ENCODE measurements at places on chromosomes 7 and 10.

DNA sequence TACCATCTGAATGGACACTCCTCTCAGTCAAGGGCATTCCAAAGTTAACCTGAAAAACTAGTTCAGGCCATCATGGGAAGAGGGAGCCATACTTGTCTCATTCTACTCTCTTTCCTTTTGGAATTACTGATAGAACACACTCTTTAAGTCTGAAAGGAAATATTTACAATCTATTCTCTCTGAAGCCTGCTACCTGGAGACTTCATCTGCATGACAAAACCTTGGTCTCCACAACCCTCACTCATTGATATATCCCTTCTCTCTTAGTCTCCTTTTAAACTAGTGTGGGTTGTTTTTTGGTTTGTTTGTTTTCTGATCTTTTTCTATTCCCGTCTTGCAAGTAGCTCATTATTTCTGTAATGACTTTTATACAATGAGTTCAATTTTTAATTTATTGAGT is 169.5 kb downstream of the C1GALT1 start:
- no peak for DNase-seq

GRCh38 chr10:78164702-78165101 is 131.0 kb downstream of the RPS24 start:
- DNase-seq, result no peak

- peak; percentile 52 for DNase-seq
Observed at GRCh38 chr10:119871881-119872609, 598 bp downstream of the MCMBP start.

GRCh38 chr10:6267941-6268340 is 65.2 kb downstream of the PFKFB3 start:
- DNase-seq, result no peak

- no peak for DNase-seq
Observed at GRCh38 chr10:77006836-77007511, 630.6 kb downstream of the KCNMA1 start.

DNA sequence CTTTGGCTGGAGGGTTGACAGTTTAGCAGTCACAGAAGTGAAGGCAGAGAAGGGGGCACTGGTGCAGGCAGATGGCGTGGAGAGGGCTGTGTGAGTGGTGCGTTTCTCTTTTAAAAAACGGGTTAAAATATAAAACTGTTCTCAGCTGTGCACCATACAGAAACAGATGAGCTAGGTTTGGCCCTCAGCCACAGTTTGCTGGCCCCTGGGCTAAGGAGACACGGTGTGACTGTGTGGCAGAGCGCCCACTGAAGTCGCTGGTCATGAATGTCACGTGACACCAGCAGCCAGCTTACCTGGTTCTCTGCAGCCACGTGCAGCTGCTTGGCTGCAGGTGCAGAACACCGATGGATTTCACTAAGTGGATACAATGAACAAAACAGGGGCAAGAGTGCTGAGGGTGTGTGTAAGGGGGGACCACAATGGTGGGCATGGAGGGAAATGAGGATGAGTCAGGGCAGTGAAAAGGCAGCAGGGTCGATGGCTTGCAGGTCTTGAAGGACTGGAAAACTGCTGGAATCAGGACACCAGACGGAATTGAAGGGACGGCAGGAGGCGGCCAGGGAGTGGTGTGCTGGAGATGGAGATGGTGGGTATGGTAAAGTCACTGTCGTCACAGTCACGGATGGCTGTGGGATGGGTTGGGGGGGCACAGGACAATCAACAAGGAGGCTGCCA is 7.4 kb downstream of the ZNF746 start:
- DNase-seq, result no peak

DNA sequence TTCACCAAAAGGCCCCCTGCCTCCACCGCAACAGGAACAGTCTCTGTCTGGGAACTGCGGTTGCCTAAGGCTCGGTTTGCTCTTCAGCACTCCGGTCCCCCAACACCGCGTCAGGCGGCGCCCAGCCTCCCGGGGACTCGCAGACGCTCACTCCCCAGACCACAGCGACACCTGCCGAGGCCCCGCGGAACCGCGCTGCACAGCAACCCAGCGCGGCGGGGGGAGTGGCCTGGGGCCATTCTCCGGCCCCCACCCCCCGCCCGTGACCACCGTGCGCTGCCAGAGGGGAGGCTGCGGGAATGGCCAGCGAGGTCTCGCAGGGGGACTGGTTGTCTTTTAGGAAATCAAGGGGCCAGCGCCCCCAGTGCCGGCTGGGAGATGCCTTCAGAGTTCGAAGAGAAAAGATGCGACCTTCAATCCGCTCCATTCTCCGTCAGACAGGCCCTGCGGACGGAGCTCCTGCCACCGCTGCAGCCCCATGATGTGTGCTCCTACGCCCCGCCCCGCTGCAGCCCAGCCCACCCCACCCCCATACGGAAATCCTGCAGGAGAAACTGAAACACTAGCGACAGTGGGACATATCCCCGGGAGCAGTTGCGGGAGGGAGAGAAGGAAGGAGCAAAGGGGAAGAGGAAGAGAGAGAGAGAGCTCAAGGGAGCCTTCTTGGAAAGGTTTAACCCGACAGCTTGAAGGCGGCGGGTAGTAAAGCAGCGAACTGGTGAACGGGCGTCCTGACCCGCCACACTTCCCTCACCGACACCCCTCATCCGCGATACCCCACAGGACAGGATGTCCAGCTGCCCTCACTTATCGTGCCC is 137.4 kb upstream of the CDCA7L start:
- DNase-seq, result peak; percentile 71

DNA sequence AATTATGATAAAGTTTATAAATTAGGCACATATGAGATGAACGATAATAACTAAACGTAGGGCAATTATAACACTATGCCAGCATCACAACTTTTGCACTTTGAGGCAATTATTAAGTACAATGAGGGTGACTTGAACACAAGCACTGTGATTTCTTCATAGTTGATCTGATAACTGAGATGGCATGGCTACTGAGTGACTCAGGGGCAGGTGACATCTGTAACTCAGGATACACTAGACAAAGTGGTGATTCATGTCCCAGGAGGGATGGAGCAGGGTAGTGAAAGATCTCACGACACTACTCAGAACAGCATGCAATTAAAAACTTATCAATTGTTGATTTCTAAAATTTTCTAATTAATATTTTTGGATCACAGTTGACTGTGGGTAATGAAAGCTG is 98.3 kb upstream of the ARHGAP21 start:
- no peak for DNase-seq

- no peak for DNase-seq
Observed at GRCh38 chr10:78687626-78688025, 381.1 kb upstream of the ZMIZ1 start.

DNA sequence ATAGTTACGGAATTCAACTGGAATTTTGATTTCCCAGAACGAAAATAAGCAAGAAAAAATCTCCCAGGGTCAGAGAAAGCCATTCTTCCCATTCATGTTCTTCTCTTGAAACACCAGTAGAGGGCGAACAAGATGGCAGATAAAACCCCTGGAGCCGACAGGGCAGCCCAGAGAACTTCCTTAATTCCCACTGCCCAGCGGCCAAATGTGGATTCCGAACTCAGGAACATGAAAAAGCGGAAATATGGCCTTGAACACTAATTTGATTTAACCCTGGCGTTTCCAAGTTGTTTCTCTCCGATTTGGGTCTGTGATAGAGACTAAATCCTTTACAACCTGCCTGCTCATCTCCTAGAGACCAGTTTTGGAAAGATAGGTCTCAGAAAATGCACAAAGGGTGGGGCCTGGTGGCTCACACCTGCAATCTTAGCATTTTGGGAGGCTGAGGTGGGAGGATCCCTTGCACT is 100.7 kb upstream of the WAC start:
- DNase-seq, result no peak

- DNase-seq, result no peak
Observed at GRCh38 chr7:147894271-147894670, 696.3 kb upstream of the C7orf33 start.

DNA sequence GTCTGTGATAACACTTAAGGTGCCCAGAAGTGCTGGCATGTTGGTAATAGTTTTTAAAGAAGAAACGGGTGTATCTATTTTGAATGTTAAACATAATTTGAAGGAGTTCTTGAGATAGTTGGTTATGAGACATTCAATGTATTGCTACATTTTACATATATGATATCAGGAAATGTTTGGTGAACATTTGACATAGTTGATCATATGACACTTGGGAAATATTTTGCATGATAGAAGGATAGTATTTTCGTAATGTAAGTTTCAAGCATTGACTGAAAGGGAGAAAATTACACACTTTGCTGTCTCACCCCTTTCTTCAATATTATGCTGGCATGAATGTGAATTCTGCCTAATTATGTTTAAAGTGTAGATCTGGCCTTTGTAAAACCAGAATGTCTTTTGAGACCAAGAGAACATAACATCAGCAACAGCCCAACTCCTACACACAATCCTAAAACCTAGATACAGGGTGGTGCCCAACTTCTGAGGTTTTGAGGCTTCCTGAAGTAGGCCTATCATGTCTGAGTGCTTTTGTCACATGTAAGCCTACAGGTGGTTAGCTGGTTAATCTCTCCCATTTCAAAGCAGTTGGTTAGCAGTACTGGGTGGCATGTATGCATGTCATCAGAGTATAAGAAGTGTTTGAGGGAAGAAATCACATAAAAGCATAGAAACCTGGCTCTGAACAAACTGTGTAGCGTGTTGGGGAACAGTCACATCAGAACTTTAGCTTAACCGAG is 2.1 kb downstream of the ADD3 start:
- DNase-seq, result peak; percentile 27

- peak; percentile 83 for DNase-seq
Observed at GRCh38 chr10:27241652-27242472, 1.3 kb upstream of the ACBD5 start.

- no peak for DNase-seq
Observed at GRCh38 chr7:12173671-12174070, 37.4 kb upstream of the TMEM106B start.
